ENCODE measurements at places on chromosomes 4 and X.

DNA sequence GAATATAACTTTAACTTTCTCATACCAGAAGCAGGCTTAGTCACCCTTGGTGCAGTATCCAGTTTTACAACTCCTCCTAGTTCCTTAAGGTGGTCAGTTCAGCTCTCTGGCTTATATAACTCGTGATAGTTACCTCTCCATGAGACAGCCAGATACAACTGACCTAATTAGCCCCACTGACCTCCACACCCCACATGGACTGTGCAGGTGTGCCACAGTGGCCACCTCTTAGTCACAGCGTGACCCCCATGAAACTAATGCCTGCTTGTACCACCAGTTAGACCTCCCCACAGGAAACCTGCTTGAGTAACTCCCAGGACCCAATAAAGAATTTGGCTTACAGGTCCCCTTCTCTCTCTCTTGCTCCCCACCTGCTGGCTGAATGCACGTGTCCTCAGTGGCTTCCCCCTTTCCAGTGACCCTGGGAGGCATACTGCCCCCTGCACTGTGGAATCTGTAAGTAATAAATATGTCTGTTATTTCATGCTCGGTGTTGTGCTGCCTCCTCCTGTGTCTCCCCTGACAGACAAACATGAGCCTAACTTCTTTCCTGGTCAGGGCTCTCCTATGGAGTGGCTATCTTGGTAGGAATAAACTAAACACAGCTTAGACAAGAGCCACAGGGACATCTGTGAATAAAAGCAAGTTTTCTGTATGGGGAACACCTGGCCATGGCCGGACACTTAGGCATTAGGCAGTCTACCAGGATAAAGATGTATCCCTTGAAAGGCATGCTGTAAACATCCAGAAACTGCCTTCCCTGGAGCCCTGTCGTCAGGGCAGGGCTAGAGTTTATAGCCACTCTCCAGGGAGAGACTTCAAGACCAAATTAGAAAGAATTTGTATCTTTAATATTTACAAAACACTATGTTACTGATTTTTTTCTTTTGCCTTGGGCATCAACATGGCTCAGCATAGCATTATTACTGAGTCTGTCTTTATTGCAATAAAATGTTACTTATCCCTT, 209.7 kb upstream of the BOD1L1 start:
- DNase-seq = no peak

DNA sequence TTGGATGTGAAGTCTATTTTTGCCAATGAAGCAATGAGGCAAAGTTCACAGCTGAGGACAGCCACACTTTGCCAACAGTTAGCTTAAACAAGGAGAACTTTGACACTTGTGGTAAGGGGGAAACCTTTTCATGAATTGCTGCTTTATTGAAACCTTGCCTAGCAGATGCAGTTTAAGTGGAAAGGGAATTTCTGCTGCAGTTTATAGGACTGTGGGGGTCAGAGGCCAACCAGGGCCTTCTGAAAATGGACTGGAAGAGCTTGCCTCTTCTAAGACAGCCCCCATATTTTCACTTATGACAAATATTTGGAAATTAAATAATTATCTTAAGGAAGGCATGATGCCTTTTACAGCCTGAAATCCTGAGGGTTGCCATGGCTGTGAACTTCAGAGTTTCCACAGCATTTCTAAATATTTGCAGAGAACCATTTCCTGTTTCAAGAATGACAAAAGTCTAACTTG, 550.3 kb downstream of the RAB28 start:
- no peak for DNase-seq

DNA sequence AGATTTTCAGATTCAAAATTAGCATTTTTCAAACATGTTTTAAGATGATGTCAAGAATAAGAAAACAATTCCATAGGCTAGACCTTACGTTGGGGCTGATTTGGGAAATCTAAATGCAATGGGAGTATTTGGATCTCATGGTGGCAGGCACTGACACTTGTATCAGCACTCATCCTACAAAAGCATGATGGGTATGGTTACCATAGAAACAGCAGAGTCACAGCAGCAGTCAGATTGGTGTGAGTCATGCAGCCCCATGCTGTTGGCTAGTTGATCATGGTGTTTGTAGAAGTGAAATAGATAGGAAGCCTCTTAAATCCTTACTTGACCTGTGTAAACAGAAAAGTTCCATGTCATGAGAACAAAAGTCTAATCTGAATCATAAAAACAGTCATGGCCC, 1637.3 kb upstream of the PABPC4L start:
- DNase-seq = no peak

DNA sequence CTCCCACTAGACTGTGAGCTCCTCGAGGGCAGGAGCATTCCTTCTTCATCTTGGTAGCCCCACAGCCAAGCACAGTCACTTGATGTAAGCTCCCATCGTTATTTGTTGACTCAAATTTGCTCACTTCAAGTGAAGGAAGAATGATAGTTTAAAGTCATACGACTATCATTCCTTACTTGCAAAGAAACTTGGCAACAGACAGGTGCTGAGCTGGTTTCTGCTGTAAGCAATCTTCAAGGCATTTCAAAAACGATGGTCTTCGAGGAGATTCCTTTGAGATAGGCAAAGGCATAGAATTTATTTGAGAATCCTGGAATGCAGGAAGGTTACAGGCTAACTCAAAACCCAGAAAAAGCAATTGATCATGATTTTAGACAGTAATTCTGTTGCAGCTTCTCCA, 64.8 kb downstream of the QDPR start:
- no peak for DNase-seq

- DNase-seq = no peak
These were observed 704 bp upstream of the SEPSECS start for GRCh38 chr4:25160714-25161592.

DNA sequence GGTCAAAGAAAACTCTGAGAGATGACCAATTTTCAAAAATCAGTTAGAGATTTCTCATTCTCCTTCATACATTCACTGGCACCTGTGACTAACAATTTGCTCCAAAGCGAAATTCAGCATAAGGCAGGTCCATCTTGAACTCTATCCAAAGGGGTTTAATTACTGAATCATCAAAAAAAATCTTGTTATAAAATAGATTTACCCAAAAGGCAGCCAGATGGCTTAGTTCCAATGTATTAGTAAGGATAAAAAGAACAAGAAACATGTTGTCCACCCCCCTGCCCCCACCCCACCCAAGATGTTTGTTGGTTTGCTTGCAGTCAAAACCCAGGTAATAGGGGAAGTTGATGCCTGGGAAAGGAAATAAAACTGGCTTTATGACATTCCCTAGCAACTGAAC, 200.3 kb downstream of the ANTXR2 start:
- DNase-seq = no peak

DNA sequence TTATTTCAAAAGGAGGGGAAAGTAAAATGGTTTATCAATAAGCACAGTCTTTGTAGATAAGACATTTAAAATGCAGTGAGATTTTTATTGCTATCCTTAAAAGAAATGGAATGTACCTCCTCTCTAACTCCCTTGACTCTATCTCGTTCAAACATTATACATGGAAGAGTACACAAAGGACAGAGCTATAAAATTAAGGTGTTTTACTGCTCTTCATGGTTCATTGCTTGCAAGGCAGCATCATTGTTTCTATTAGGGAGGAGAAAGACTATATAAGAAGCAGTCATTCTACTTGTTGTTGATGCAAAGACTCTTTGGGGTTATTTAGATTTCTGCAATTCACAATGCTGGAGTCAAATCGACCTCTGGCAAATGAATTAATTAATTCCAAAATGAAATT, 380.2 kb upstream of the NDST3 start:
- no peak for DNase-seq

- DNase-seq = no peak
These were observed 15.0 kb upstream of the ARSF start for GRCh38 chrX:3026074-3026815.

DNA sequence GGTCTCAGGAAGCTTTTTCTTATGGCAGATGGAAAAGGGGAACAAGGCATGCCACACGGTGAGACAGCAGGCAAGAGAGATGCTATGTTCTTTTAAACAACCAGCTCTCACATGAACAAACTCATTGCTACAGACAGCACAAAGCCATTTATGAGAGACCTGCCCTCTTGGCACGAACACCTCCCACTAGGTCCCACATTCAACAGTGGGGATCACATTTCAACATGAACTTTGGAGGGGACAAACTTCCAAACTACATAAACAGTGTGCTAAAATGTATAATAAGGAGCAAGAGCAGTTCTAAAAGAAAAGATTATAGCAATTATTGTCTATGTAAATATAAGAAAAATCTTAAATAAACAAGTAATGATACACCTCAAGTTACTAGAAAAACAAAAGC, 391.8 kb upstream of the CPXCR1 start:
- DNase-seq = no peak

- no peak for DNase-seq
These were observed 333.9 kb upstream of the DDX53 start for GRCh38 chrX:22665818-22666217.

GRCh38 chr4:3369781-3370674, 71.7 kb upstream of the HGFAC start:
- DNase-seq = no peak

DNA sequence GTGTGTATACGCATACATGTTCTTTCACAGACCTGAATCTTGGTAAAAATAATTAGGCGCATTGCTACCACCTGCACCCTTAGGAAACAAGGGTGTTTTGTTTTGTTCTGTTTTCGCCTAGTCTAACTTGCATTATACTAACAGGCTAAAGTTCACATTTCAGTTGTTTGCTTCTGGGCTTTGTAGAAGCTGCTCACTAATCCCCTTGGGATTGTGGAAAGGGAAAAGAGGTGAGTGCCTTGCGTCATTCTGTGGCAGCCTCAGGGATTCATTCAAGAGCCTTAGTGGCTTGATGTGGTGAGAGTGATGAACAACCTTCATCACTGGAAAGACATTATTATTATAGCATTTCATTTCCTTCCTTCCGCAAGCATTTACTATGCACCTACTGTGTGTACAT, 331.1 kb downstream of the ADGRL3 start:
- no peak for DNase-seq

DNA sequence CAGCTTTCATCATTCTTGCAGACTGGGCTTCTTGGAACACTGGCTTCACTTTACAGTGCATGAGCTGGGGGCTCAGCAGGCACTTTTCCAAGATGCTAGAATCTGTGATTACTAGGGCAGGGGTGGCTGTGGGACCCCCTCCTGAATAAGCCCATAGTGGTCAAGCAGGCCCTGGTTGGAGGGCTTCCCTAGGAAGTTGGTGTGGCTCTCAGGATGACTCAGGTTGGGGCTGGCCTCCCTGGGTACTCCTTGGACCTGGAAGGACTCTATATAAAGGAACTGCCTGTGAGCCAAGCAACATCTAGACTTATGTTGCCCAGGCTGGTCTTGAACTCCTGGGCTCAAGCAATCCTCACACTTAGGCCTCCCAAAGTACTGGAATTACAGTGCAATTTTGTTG, 88.3 kb upstream of the HELT start:
- DNase-seq = no peak

GRCh38 chrX:37753384-37753783, 26.5 kb upstream of the CYBB start:
- no peak for DNase-seq

DNA sequence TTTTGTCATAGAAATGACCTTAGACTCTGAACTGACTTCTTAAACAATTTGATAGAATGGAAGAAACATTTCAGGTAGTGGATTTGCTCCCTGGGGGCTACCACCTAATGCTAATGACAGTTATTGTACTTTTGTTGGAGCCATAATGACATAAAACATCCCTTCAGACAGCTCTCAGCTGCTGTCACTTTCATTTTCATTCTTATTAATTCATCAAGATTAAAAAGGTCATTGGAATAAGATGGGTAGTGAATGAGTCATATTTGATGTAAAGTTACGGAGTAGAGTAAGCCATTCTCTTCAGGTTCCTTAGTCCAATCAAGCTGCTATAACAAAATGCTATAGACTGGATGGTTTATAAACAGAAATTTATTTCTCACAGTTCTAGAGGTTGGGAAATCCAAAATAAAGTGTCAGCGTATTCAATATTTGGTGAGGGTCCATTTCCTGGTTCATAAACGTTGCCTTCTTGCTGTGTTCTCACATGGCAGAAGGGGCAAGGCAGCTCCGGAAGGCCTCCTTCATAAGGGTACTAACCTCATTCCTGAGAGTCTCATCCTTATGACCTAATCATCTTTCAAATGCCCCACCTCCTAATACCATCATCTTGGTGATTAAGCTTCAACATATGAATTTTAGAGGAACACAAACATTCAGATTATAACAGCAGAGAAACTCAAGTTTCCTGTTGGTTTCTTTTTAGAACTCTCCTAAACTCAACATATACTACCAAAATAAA, 268.5 kb downstream of the ARAP2 start:
- no peak for DNase-seq

- DNase-seq = no peak
These were observed 208.7 kb downstream of the CHIC2 start for GRCh38 chr4:53855581-53856250.

DNA sequence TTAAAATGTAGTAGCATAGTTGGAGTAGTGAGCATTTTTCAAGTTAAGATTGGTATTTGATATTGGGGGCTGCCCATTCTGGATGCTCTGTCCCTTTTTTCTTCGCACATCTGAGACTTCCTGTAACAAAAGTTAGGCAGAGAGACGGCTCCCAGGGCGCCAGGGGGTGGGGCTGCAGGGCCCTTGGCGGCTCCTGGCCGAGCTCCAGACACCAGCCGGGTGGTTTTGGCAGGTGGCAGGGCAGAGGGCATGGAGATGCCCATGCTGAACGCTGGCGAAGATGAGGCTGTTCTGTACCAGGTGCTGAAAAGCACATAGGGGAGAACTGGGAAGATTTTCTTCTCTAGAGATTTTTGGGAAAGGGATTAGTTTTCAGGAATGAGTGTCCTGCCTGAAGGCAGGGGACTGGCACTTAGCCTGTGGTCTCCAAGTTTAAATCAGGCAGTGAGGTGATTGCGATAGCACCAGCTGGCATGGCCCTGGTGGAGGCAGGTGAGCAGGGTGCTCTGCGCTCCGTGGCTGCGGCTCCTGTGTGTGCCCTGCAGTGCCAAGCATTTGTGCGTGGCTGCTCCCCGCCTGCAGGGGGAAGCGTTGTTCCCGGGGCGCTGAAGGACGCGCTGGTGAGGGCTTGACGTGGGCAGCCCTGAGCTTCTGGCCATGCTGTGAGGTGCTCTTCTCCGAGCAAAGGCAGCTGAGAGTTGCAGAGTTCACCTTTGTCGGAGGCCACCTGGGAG, 23.6 kb upstream of the HGFAC start:
- DNase-seq = no peak

- no peak for DNase-seq
These were observed 466.6 kb downstream of the INPP4B start for GRCh38 chr4:142379277-142380051.

DNA sequence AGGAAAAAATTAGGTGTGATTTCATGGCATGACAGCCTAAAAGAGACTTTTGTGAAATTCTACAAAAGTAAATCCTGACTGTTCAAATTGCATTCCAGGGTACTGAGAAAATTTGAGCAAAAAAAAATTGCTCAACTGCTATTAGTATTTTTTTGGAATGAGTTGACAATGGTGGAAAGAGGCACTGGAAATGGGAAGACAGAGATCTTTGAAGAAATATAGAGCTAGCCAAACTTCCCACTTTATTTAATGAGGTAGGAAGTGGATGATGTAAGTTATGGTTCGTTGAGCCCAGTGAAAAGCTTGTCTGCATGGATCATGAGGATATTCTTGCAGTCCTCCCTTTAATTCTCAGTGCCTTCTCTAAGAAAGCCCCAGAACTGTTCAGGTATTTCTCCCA, 183.8 kb downstream of the PTTG2 start:
- DNase-seq = no peak

Measured in stimulated activated CD8-positive, alpha-beta memory T cell treated with anti-CD3 and anti-CD28 coated beads, Interleukin-2, amount 100 ng/mL, for 1 hour (primary cell).